Dorsolateral prefrontal cortex (tissue), 122 donors: ENCODE measurements at places on chromosomes 3 and 15. TPM values are rescaled to one million over a fixed set of nuclear protein-coding genes. Genes with fewer than 3 reads are reported as not detected.

DNA sequence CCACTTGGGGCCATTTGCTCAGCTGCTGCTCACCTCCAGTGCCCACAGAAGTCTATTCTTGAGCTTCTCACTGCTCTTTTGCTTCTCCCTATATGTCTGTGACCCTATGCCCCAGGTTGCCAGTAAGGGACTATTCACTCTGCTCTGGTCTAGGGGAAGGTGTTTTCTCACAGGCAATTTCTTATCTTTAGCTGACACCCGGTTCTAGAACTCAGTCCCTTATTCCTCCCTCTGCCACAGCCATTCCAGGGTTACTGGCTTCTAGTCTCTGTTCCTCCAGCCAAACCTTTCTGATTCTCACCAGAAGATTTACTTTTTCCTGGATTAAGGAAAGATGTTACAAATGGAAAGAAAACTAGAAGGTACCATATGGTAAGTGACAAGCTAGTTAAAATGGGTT lies 574.0 kb downstream of the NTRK3 start:
- no peak for DNase-seq

- DNase-seq: no peak
Observed at GRCh38 chr15:68348081-68348480, 70.5 kb downstream of the FEM1B start.

DNA sequence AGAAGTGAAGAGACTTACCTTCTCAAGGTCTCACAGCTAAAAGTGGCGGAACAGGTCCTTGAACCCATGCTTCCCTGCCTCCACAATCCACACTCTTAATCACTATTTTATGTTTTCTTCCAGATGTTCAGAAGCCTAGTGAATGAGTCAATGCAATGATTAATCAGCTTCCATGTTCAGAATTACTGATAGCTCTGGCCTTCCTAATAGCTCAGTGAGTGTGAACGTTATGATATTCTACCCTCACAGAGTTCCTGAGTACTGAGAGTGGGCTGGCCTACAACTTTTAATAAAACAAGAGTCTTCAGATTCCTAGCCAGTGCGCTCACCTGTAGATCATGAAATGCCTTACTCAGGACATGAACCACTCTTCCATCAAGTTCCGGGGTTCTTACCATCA lies 443.0 kb upstream of the ADAMTS9 start:
- no peak for DNase-seq

DNA sequence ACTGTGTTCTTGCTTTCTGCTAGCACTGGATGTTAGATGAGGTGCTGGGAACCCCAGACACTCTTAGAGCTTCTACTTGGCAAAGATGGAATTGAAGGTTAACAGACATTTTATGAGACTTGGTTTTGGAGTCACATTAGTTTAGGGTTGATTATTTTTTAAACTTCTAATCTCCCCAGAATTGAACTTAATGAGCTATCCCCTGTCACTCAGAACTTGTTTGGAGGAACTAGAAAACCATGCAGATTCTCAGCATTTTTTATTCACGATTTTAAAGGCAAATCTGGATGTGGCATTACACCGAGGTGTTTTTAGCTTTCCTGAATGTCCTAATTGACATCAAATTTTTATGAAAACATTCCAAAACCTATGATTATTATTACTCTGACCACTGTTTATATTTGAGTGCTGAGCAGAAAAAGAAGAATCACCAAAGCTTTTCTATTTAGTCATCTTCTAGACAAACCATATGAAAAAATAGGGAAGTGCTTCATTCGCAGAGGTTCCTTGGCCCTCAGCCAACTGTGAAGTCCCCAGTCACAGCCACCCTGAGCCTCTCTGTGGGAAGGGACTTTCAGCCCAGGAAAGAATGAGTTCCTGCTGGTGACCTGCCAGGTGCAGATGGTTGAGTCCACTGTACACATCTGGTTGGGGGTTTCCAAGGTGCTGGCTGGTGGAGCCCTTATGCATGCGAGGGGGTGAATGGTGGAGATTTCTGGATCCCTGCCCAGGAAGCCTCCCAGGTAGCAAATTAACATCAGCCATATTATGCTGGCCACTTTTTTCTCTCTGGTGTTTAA lies 196.0 kb upstream of the TOPAZ1 start:
- no peak for DNase-seq

DNA sequence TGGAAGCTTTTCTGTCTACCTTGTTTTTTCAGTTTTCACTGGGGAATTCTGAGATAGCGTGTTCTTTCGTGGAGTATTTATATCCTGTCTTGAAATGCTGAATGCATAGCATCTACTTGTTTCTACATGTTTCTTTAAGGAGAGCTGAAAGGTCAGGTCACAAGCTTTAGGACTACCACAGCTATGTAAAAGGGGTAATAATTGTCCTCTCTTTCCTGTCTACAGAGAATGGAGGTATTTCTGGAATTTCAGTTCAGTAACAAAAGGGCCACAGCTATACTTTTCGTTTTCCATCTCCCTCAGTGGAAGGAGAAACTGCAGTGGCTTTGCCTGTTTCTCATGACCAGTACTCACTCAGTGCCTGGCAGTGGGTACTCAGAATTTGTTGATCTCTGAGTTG lies 4.7 kb downstream of the INAFM2 start:
- no peak for DNase-seq

GRCh38 chr15:78207110-78207458 lies 27.3 kb downstream of the ACSBG1 start:
- no peak for DNase-seq

GRCh38 chr3:156781310-156782230 lies 44.6 kb upstream of the LEKR1 start:
- DNase-seq: no peak

DNA sequence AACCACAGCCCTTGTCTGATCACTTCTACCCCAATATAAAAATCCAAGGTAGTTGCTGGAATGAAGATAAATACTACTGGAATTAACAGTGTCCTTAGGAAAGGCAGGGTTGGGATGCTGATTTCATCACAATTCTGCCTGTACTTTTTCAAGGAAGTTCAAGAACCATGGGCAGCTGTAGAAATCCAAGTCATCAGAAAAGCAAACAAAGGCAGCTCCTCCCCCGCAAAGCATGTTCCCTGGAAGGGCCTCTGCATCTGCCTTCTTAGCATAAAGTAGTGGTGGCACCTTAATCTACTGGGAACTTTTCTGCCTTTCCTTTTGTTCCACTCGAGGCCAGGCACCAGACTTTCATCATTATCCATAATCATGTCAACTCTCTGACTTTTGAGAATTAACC lies 54.4 kb downstream of the ERC2 start:
- no peak for DNase-seq

DNA sequence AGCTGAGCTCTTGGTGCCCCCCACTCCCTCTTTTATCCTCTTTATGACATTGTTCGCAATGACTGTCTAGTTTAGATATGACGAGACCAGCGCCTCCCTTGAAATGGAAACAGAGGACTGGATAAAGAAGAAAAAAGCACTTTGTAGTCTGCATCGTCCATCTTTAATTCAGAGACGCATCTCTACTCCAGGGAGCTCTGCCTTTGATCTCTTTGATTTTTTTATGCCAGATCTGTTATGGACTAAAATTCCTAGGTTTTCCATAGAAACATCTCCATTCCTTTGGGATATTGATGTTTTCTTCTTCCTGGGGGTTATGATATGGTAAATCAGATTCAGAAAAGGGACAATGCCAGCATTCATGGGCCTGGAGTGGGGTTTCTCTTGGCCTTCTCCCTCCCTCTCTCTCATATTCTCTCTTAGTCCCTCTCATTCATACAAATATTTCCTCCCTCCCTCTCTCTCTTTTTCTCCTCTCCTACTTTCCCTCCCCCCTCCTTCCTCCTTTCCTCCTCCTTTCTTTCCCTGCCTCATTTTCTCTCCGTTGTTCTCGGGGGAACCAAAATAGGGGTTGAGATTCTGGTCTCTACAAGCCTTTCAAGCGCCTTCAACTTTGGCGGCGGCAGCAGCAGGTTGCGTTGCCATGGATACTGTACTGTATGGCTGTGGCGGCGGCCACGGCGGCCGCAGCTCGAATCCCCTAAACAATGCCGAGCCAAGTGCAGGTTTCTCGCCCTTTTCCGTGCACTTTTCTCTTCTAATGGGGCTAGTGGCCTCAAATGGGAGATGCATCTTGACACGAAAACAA lies 45.5 kb downstream of the ZIC4 start:
- no peak for DNase-seq

- no peak for DNase-seq
Observed at GRCh38 chr3:116601206-116601605, 108.4 kb upstream of the TUSC7 start.

GRCh38 chr3:195226900-195227447 lies 44.0 kb downstream of the XXYLT1 start:
- no peak for DNase-seq

DNA sequence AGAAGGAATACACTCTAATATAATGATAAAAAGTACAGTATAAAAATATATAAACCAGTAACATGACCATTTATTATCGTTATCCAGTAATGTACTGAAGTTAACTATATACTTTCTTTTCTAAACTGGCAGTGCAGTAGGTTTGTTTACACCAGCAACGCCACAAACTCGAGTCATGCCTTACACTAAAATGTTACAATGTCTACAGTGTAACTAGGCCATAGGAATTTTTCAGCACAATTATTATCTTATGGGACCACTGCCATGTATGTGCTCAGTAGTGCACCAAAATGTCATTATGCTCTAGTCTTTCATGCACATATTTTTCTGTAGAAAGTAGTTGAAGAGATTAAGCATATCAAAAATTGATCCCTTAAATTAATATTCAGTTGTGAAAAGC lies 609.8 kb upstream of the BCHE start:
- no peak for DNase-seq

DNA sequence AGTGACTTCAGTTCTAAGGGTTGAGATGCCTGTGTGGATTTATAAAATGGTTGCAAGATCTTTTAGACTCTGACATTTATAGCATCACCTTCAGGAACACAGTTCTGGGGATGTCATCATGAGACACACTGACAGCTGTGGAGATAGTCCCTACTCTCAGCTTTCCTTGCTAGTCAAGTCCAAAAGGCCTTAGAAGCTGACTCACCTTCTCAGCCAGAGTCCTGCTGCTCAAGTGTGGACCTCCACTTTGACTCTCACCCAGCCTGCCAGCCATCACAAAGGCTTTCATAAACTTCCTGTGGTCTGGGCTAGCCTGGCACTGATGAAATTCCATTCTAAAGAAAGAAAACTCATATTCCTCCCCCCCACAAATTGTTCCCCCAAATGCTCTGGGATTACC lies 44.8 kb downstream of the TMEM39A start:
- DNase-seq: no peak

DNA sequence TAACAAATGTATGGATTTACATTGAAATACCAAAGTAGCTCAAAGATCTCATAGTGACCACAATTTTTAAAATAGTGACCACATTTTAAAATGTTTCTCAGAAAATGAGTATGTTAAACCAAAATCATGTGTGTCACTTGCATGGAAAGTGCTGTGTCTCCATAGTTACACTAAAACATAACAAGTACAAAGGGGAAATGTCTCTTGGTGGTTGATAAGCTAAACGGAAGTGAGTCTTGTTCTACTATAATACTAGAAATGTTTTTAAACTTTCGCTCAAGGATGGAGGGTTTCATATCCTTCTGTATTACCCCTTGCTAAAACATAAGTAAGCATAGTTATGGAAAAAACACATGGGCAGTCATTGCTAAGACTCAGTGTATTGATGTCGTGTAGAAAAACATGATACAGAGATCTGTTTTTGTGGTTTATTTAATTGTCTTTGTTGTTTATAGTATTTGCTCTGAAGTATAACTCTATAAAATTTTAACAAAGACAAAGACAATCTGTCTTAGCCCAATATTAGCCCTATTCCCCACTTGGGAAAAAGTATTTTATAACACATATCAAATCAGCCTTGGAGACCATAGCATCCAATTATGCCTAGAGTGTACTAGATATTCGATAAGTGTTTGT lies 27.0 kb upstream of the DENND4A start:
- DNase-seq: no peak

- DNase-seq: no peak
Observed at GRCh38 chr3:102144063-102144462, 290.8 kb upstream of the ZPLD1 start.

DNA sequence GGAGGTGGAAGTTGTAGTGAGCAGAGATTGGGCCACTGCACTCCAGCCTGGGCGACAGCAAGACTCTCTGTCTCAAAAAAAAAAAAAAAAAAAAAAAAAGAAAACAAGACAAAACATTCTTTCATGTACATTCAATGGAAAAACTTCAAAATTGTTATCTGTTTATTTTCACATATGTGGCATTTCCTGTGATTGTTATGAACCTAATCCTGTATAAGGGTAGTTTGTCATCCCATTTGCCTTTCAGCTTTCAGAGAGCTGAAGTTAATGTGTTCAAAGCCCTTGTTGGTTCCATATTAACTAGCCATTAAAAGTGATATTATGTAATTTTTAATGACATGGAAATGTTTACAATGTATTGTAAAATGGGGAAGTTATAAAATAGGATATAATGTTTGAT lies 17.3 kb upstream of the NCK1 start:
- DNase-seq: no peak

DNA sequence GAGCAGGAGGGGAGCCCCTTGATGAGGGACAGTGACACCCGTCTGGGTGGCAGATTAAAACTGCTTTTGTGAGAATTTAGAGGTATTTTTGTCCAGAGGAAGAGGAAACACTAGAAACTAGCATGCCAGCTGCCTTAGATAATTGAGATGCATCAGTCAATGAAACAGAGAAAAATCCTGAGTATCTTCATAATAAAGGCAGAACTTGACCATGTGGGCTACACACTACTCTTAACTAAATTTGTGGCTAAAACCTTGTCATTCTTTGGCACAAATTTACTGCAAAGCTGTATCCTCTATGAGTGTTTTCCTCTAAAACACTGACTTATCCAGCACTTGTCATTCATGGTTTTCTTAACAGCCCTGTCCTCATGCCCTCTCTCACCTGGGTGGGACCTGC lies 259.7 kb upstream of the TPM1 start:
- no peak for DNase-seq

GRCh38 chr15:85639752-85640381 lies 154.9 kb downstream of the KLHL25 start:
- no peak for DNase-seq

DNA sequence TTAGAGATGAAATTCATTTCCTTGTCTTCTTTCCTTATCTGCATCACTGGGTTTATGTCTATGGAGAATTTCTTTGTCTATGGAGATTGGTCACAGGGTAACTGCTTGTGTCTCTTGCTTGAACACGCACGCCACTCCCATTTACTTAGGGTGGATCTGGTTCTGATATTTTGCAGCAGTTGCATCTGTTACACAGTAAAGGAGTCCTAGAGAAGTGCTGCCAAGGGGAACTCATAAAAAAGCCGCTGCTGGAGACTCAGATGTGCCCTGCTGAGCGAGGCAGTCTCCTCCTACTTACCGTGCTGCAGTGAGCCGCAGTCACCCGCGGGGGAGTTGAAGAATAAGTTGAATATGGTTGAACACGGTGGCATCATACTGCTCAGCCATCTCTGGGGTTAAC lies 105.2 kb upstream of the KLHL25 start:
- no peak for DNase-seq

GRCh38 chr15:78359041-78359808 lies 19.1 kb downstream of the CRABP1 start:
- DNase-seq: no peak

GRCh38 chr15:45873781-45874180 lies 239.0 kb downstream of the SQOR start:
- DNase-seq: no peak

MRPL3 gene
- 52.3 TPM for total RNA-seq

NOX5 gene
- 0.17 TPM for total RNA-seq

DUOX1 gene
- total RNA-seq: 0.43 TPM

NXPE3 gene
- total RNA-seq: 53.8 TPM

CYP1A1 gene
- total RNA-seq: 0.25 TPM

ZIC4 gene
- total RNA-seq: 3.5 TPM
